ENCODE measurements at places on chromosomes 12 and 14. TPM values are rescaled to one million over a fixed set of nuclear protein-coding genes. Genes with fewer than 3 reads are reported as not detected.

DNA sequence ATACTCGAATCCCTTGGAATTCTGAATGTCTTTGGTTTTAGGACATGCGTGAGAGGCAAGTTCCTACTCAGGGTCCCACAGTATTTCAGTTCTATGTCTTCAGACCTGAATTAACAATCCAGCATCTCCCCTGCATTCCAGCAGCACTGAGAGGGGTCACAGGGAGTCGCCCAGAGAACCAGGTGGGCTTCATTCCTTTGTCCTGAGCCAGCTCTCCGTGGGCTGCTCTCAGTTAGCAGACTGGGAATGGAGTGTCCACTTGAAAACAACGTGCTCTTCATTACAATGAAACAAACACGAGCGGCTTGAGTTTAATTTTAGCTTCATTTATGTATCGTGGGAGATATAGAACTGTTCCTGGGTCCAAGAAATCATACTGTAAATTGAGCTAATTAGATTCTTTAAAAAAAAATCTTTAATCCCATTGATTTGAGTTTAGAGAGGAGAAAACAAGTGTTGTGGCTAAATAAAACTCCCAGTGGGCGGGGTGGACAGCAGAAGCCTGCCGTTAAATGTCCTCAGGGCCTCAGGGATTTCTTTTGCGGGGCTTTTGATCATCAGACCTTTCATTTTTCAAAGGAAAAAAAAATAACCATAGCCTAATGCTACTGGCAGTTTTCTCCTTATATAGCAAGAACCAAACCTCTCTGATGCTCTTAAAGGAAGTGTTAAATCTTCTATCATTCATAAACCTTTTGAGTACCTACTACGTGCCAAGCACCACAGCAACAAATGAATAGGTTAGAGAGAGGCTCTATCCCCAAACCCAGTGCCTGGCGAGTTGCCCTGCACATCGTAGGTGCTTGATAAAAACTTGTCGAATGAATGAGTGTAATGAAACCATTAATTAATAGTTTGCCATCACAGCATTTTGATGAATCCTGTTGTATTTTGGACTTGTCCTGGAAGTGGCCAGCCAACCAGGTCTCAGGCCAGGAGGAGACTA lies 140.4 kb downstream of the CHST11 start:
- no peak for DNase-seq

The OR4E2 gene
- not detected for total RNA-seq

The SYCP3 gene
- total RNA-seq, result not detected

DNA sequence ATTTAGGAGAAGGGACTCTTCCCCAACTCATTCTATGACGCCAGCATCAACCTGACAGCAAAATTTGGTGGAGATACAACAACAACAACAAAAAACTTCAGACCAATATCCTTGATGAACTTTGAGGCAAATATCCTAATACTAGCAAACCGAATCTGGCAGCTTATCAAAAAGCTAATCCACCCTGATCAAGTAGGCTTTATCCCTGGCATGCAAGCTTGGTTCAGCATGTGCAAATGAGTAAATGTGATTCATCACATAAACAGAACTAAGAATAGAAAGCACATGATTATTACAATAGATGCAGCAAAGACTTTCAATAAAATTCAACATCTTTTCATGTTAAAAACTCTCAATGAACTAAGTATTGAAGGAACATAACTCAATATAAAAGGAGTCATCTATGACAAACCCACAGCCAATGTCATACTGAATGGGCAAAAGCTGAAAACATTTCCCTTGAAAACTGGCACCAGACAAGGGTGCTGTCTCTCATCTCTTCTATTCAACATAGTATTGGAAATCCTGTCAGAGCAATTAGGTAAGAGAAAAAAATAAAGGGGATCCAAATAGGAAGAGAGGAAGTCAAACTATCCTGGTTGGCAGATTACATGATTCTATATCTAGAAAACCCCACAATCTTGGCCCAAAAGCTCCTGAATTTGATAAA lies 233.3 kb downstream of the CCDC59 start:
- DNase-seq, result no peak

The TEX52 gene
- total RNA-seq, result not detected

- no peak for DNase-seq
These were observed 67.7 kb upstream of the PTHLH start for GRCh38 chr12:28040246-28040645.

- DNase-seq, result no peak
These were observed 60.3 kb downstream of the AVPR1A start for GRCh38 chr12:63090716-63091115.

The SIVA1 gene
- 90.4 TPM for total RNA-seq

DNA sequence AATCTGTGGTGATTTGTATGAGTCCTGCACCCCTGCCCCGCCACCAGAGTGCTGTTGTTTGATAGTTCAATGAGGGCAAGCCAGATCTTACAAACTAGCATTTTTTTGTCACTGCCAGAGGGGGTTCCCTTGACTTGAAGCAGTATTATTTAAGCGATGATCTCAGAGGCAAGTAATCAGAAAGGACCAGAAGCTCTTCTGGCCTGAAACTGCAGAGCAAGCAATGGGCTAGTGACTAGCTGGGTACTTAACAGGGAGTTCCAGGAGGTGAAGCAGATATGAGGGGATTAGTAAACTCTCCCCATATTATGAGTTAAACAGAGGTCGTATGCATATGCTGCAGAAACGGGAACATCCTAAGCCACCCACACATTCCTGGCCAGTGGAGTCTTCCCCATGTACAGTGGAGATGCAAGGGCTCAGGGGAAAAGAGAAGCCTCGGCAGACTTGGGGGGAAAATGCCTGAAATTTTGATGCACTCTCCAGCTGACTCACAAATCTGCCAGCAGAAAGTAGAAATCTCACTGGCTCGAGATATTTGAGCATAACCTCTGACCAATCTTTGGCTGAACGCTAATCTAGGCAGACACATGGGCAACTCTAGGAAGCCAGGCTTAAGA lies 8.3 kb upstream of the CRACR2A start:
- no peak for DNase-seq

DNA sequence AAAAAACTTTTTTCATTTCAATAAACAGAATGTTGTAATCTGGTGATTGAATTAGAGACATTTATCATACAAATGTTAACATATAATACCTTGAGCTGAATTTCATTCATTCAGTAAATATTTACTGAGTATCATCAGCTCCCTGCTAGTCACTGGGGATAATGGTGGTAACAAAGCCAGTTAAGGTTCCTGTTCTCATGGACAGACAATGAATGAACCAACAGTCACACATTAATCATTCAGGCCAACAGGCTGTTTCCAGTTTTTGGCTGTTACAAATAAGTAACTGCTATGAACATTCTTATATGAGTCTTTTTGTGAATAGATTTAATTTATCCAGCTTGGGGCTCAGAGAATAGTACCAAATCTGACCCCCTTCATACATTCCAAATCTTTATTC lies 13.5 kb downstream of the EXD2 start:
- DNase-seq, result no peak

DNA sequence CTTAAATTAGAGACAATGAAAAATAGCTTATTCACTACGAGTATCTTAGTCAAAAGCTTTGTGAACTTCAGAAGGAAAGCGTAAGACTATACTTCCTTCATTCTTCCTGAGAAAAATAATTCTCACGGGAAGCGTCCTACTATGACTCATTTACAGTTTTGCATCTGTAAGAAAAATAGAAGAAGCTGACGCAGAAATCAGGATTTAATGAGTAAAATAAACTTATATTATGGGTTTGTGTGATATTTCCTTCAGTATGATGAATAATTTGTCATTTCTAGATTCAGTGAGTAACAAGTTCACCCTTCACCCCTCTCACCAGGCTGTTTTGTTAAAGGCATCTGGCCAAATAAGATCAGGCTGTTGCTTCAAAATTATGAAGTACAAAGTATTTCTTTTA lies 17.8 kb upstream of the PDE3A start:
- DNase-seq, result no peak

DNA sequence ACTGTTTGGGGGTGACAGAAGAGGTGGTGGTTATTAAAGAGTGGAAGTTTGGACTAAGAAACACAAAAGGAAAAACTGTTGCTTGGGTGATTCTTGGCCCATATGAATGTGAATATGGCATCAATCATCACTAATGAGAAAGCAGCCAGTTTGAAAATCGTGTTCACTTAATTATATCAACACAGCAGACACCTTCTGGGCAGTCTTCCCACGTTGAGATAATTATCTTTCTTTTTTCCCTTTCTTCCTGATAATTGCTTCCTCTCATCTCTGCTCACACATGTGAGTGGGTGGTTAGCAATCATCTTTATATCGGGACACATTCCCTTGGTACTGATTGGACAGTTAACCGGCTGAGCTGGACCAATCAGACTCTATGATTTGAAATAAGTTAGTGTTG lies 539.7 kb downstream of the AACS start:
- DNase-seq, result no peak

The NGB gene
- not detected for total RNA-seq

The SERPINA9 gene
- total RNA-seq, result not detected

The MYF5 gene
- total RNA-seq, result not detected

The CISTR gene
- total RNA-seq, result not detected

The GNB3 gene
- not detected for total RNA-seq

The PMCH gene
- not detected for total RNA-seq

- DNase-seq, result peak; percentile 63
These were observed 731 bp upstream of the PCNX4 start for GRCh38 chr14:60090864-60091519.

The NRIP2 gene
- total RNA-seq, result 0.19 TPM

- DNase-seq, result no peak
These were observed 103.0 kb downstream of the PRMT8 start for GRCh38 chr12:3593906-3594483.

The LIN7A gene
- 20.6 TPM for total RNA-seq

The DLK1 gene
- total RNA-seq, result 331 TPM

DNA sequence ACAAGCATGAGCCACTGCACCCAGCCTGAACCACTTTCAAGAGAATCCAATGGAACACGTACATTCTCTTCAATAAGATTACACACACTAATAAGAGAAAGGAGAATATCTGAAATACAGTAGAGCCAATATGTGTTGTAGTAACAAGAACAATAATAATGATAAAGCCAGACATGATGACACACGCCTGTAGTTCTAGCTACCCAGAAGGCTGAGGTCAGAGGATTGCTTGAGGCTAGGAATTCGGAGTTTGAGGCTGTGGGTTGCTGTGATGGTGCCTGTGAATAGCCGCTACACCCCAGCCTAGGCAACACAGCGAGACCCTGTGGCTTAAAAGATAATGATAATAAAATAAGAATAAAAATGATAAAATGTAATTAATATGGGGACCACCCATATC lies 15.6 kb downstream of the APOBEC1 start:
- no peak for DNase-seq

The CLEC1A gene
- total RNA-seq, result 0.09 TPM

- DNase-seq, result no peak
These were observed 1032.2 kb upstream of the SEL1L start for GRCh38 chr14:82565825-82566224.

The LRRIQ1 gene
- 0.05 TPM for total RNA-seq

- DNase-seq, result no peak
These were observed 13.2 kb downstream of the KERA start for GRCh38 chr12:91044586-91044985.

The ALDH1L2 gene
- total RNA-seq, result 0.25 TPM

GRCh38 chr12:15733136-15733535 lies 56.1 kb downstream of the EPS8 start:
- DNase-seq, result no peak

The ASB2 gene
- 0.50 TPM for total RNA-seq

- no peak for DNase-seq
These were observed 27.4 kb downstream of the ABCD4 start for GRCh38 chr14:74275241-74275841.

DNA sequence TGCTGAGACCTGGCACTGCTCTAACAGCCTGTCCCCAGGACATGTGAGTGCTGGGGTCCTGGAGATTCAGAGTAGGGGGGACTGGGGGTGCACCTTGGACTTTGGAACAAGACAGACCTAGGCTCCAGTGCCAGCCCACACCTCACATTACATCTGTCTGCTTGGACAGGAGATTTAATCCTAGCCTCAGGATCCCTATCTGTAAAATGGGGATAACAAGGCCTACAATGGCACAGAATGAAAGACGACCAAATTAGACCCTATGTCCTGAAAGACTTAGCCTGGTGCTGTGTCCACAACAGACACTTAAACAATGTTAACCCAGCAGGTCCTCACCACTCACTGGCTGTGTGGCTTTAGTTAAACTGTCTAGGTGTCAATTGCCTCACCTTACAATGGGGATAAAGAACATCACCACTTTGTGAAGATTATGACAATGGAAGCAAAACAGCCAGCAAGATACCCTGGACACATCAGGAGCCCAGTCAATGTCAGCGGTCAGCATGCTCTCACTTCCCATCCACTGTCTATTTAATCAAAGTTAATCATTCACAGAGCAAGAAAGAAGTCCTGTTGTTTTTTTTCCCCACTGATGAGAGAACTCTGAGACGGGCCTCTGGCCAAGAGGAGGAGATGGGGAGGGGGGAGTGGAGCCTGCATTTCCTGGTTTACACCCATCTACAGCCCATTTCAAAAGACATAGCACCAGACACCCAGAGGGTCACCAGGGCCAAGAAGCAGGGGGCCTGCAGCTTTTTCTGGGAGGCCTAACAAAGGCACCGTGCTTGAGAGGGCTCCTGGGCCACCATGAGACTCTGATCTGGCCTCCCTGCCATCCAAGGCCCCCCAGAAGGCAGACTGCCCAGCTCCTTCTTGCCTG lies 40.6 kb downstream of the ACTN1 start:
- peak; percentile 52 for DNase-seq

- DNase-seq, result no peak
These were observed 47.7 kb upstream of the GRIP1 start for GRCh38 chr12:66726556-66726955.

GRCh38 chr14:35998303-35998702 lies 172.2 kb downstream of the BRMS1L start:
- no peak for DNase-seq

- DNase-seq, result no peak
These were observed 19.4 kb downstream of the UTP20 start for GRCh38 chr12:101299346-101299745.

- DNase-seq, result no peak
These were observed 219.1 kb upstream of the PKP2 start for GRCh38 chr12:33115716-33116115.

The CCDC38 gene
- total RNA-seq, result 1.4 TPM

The GMFB gene
- 26.3 TPM for total RNA-seq

- no peak for DNase-seq
These were observed 20.5 kb downstream of the FNTB start for GRCh38 chr14:65007202-65007601.

DNA sequence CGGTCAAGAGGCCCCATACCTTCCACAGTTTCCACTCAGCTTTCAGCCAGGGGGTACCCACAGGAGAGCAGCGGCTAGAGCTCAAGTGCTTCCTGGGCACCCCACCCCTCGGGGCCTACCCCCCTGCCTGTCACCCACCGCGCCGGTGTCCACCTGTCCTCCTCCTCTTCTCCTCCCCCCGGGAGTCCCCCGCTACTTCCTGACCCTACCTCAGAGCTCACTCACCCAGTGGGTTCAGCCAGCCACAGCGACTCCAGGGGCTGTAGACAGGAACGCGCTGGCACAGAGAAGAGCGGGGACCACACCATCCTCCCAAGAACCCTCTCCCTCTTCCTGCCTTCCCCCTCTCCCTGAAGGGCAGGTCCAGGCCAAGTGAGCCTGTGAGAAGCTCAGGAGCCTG lies 123.0 kb downstream of the ESRRB start:
- no peak for DNase-seq

The SDSL gene
- 25.9 TPM for total RNA-seq

- DNase-seq, result no peak
These were observed 212.5 kb downstream of the CHST11 start for GRCh38 chr12:104669089-104669721.

- DNase-seq, result no peak
These were observed 43.1 kb upstream of the FKBP4 start for GRCh38 chr12:2751686-2752085.

The GLIPR1L1 gene
- not detected for total RNA-seq

- no peak for DNase-seq
These were observed 37.0 kb downstream of the B4GALNT3 start for GRCh38 chr12:496736-497135.
